ENCODE measurements at places on chromosomes 5 and 9.
A peak's percentile ranks its signal among the peaks of the same experiment; 100 is the strongest.

DNA sequence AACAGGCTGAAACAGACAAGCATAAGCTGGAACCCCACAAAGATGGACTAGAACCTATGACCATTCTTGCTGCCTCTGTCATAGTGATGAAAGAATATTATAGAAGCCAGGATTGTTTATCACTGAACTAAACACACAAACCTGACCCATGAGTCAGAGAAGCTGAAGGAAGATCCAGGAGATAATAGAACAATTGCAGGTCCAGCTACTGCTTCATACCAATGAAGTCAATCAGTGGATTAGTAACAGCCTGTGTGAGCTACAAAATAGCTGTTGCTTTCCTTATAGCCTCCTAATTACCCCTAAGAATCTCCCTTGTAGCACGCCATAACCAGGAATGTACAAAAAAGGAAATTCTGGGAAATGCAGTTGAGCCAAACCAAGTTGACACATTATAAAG, 459.9 kb upstream of the ZNF462 start:
- no peak for DNase-seq

DNA sequence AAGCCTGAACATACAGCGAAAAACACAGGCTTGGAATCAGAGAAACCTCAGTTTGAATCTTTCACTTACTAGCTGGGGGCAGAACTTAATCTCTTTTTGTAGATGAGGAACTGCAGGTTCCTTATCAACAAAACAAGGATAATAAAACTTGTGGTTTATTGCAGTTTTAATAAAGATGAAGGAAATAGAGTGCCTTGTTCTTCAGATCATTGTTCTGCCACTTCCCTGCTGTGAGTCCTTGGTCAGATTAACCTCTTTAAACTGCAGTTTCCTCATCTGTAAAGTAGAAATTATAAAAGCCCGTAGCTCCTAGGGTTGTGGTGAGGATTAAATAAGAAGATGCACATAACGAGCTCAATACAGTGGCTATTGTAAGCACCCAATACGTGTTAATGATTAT, 57.4 kb downstream of the FEM1C start:
- DNase-seq = no peak

GRCh38 chr5:4879693-4880303, 260.3 kb upstream of the ADAMTS16 start:
- DNase-seq = no peak

- DNase-seq = peak; percentile 80
These were observed 5.9 kb upstream of the EGR1 start for GRCh38 chr5:138459311-138459933.

DNA sequence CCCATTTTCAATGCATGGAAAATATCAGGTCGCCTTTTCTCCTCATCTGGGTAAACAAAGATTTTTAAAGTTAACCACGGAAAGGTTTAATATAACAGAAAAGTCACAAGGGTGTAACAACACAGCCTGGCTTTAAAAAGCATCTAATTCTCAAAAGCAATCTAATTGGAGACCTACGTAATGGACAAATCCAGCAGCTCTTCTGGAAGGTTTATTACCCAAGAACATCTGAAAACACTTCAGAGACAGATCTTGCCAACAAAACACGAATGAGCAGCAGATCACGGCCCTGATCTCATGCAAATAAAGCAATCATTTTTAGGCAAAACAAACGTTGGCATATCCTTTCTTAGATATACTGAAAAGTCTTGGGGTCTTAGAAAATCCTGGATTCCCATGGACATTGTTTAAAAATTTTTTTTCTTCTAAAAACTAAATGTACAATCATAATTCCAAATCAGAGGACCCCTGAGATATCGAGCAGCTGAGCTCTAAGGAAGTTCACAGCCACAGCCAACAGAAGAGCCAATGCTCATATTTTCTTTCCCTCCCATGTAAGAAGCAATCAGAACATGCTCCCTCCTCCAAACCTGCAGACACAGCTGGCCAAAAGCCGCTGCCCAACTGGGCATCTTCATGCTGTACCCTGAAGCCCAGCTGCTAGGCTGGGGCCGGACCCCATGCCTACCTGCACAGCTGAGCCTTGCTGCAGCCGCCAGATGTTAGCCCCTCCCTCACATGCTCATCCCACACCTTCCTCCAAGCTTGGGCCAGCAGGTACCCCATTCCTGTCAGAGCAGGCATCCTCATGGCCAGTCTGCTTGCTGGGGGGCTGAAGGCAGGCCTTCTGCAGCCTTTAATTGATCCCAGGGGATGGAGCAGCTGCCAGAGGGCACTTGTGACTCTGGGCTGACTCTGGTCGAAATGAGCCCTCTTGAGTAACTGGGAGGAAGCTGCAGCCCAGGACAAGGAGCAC, 11.2 kb downstream of the ANKS6 start:
- DNase-seq = no peak

GRCh38 chr5:178207183-178207916, 3.0 kb downstream of the HNRNPAB start:
- DNase-seq = no peak

DNA sequence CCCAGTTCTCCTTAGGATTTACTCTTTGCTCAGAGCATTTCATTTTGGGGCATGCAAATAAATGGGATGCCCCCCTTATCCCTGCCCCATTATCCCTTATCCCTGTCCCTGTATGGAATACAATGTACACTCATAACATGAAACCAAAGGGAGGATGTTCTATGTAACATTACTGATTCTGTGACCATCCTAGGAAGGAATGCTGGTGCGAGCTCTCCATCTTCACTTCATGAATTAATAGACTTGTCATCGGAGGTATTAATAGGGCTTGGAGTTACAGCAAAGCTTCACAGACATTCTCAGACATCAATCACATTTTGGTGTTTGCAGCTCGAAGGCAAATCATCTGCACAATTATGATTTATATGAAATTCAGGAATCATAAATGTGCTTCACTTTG, 20.4 kb upstream of the PIK3R1 start:
- no peak for DNase-seq

DNA sequence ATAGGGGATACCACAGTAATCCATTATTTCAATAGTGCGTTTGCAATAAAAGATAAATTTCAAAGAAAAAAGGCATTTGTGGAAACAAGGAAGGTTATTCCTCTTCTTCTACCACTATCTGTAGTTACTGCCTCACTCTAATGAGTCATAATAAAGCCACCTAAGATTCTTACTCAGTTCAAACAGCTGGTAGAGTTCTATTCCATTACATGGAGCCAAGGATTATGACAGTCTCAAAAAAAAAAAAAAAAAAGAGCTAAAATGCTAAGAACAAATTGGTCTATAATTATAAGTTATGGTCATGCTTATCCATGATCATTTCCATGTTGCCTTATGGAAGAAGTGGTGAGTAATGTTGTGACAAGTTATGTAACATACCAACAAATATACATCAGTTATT, 46.3 kb downstream of the DENND1A start:
- no peak for DNase-seq

DNA sequence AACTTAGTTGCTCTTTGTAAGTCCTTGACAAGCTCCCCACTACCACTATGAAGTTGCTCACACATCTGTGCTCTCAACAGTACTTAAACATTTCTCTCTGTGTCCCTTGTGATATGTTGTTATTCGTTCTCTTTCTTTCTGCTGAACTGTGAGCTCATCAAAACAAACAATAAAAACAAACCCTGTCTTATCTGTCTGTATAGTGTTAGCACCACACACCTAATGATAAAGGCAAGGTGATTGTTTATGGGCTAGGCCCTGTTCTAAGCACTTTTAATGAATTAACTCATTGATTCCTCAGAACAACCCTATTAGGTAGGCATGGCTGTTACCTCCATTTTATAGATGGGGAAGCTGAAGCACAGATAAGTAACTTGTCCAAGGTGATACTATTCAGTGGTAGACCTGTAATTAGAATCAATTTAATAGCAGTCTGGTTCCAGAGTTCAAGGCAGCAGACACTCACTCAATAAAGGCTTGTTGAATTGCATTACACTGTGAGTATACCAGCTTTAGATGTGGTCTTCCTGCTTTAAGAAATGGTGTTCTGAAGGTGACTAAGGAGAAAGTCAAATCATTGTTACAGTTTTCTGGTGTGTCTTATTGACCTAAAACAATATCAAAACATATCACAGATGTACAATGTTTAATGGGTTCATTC, 153.6 kb upstream of the ELL2 start:
- DNase-seq = no peak

DNA sequence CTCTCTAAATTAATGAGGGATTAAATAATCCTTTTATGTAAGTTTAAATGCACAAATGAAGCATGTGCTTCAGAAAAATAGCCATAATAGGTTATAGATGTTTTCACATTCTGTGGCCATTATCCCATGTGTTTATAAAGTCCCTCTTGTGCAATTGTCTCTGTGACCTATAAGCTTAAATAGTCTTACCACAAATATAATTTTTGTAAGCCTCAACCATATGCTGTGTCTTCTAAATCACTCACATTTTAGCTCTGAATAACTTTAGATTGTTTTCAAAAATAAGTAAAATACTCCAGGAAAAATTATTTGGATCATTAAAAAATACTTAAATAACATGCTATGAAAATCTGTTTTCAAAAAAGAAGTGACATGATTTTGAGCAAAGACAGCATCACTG, 1894.7 kb downstream of the MAT2B start:
- no peak for DNase-seq

DNA sequence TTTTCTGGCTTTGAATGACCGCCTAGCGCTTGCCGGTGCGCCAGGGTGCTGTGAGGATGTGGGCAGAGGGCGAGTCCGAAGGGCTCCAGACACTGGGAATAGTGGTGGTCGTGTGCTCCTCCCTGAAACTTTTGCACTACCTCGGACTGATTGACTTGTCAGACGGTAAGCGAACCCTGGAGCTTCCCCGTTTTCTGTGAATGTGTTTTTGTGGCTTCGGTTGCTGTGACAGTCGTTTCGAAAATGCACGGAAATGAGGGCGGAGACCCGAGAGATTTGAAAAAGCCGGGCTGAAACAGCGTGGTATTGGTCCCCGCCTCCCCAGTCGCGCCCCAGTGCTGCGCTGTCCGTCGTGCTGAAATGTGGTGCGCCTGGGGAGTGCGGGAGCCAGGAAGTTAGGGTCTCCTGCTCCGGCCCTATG, 102.5 kb upstream of the GABRP start:
- peak; percentile 66 for DNase-seq

DNA sequence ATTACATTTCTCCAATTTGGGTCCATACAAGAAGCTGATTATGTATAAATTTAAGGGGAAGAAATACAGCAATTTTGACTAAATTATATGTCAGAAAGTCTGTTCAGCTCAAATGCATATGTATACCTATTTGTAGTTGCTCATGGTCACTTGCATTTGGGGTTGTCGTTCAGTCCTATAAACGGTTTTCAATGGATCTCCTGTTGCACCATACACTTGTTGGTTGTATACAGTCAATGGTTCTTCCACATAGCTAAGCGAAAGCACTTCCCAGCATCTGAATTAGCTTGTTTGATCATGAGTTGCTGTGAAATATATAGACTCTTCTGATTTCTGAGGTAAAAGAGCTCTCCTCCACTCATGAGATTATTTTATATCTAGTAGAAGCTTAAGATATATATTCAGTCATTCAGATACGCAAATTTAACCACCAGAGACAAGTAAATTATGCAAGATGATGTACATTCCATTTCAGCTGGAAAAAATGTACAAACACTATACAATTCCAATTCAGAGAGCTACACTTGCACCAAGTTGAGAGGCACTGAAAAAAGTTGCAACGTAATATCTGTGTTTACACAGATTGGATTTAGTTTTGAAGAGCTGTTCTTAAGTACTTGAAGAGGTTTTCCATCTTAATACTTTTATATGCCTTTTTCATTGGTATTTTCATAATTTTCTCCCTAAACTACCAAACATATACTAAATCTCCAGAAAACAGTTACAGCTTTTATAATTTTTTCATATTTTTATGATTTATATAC, 64.4 kb upstream of the POU5F2 start:
- DNase-seq = no peak

All from activated naive CD4-positive, alpha-beta T cell treated with anti-CD3 and anti-CD28 coated beads, Interleukin-2, amount 50 U/mL, for 72 hours (primary cell).